GM12878 (cell line): ENCODE measurements at places on chromosomes 3 and 15.

GRCh38 chr3:133805384-133805701 is 272 bp upstream of the SRPRB start:
- DNase-seq, result no peak

GRCh38 chr3:123755085-123755484 is 129.0 kb downstream of the MYLK start:
- DNase-seq, result no peak

- no peak for DNase-seq
Observed at GRCh38 chr3:133303430-133303829, 96.4 kb upstream of the BFSP2 start.

- DNase-seq, result no peak
Observed at GRCh38 chr15:91469632-91470567, 369.8 kb downstream of the SV2B start.

GRCh38 chr3:70471464-70472342 is 159.3 kb upstream of the MDFIC2 start:
- no peak for DNase-seq

DNA sequence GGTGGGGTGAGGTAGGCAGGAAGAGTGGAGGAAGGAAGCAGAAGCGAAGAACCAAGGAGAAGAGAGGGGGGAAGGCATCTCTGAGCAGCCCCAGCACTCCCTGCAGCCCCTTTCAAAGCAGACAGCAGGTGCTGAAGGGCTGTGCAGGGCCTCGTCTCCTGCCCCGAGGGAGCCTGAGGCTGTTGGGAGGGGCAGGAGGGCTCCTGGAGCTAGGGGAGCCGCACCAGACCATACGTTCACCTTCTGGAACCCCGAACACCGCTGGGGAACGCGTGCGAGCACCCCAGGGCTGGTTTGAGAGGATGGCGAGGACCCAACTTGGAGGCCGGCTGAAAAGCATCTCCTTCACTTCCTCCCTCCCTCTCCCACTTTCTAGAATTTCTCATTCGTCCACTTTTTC is 259.8 kb downstream of the FAM43A start:
- no peak for DNase-seq

DNA sequence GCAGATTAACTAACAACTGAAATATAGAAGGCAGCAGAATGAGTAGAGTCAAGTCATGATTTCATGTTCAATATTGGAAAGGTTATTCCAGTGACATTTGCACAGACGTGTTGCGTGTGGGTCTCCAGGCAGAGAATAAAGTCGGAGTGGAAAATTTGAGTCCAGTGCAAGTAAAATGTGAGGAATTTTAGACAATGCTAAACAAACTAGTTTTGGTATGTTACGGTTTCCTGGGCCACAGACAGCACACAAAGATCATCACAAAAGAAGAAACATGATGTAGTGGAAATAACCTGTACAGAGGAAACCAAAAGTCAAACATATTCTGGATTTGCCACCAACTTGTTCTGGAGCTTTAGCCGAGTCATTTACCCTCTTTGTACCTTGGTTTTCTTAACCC is 367 bp downstream of the OR4F6 start:
- DNase-seq, result no peak

DNA sequence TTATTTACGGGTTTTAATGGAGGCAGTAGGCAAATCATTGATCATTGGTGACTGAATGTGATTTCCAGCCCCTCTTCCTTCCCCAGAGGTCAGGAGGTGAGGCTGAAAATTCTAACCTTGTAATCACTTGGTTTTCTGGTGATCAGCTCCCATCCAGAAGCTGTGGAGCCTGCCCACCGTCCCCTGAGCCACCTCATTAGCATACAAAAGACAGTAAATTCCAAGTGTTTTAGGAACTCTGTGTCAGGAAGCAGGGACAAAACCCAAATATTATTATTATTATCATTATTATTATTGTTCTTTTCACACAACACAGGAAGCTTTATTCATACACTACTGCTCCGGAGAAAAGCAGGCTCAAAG is 18.2 kb downstream of the FOXB1 start:
- no peak for DNase-seq

DNA sequence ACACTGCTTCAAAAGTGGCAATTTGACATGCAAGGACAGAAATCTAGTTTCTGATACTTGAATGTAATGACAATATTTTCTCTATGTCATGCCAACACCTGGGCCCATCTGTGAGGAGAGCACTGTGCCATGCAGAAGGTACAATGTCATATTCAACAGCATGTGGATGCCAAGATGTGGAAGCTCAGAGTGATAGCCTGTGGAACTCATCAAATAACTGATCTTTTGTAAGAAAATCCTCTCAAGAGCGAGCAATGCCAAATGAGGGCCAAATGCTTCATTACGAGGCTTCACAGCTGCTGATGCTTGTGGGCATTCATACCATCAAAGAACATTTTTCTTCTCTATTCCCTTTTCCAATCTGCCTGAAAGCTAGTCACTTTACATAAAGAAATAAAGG is 95.1 kb downstream of the ROBO1 start:
- no peak for DNase-seq

DNA sequence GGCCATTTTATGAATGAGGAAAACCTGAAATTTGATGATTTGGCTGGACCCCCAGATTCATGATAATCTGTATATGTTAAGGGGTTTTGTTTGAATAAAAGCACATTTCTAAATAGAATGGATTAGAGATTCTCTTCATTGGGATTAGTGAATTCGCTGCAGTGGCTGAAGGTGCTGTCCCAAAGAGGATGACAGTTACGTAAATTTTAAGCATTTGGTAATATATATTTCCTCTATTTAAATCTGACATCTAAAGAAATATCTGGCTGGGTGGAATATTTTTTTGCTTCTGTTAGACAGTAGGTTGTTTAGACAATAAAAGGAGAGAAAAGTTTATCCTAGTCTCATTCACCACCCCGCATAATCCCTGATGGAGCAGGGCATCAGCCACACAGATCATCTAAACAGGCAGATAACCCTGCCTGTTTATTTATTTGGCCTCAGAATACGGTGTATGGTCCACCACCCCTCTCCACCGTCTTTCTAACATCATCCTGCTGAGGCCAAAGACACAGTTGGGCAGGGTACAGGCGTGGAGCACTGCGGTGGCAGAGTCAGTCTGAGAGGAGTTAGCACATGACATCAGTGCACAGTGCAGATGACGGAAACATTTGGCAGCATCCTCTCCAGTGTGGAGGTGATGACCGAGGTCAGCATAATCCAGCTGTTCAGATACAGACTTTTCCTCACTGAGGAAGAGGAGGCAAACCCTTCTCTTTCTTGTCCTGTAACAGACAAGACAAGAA is 20.4 kb upstream of the NFKBIZ start:
- DNase-seq, result no peak

DNA sequence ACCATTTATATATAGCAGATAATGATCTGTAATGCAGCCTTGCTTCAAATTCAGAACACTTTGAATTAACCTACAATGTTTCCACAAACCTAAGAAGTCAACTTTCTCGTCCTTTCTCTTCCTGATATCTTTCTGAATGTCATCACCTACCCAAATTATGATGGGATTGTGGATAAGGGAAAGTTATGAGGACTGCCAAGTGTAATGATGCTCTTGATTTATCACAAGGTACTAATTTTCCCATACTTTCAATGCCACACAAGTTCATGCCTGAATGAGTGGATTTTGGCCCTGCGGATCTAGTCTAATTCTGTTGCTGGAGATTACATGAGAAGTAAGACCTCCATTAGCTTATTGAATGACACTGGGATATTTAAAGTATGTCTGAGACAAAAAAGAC is 82.6 kb upstream of the NANOGP8 start:
- no peak for DNase-seq

DNA sequence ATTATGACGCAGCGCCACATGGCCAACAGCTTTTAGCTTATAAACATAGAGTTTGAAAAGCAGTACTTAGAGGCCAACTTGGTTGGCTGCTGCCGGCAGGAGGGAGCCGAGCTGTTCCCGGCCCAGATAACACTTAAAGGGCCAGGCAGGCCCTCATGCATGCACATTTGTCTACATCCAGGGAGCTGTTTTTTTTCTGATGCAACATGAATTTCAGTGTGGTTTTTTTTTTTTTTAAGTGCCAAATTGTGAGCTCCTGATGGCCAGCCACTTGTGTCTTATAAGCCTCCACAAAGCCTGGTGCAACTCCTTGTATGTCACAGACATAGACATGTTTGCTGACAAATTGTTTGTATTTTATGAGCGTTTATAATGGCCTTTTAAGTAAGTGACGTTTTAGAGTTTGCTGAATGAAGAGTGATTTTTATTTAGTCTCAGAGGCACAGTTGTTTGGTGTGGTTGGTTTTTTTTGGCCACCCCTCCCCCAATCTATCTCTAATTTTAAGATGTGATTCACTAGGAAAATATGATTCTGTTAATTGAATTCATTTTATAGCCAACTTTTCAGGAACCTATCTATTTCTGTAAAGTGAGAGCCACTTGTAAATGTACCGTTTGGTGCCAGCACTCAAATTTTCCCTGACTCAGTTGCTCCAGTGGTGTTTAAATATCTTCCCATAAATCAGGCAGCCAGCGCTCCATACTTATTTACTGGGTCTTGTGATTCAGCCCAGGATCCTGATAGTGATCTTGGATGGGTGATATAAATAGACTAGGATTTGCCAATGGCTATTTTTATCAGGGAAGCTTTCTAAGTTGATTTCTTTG is 134.3 kb downstream of the VGLL4 start:
- DNase-seq, result no peak

- no peak for DNase-seq
Observed at GRCh38 chr3:47716656-47717055, 65.0 kb downstream of the SMARCC1 start.
